ENCODE measurements at places on chromosomes 7 and 10. TPM values are rescaled to one million over a fixed set of nuclear protein-coding genes. Genes with fewer than 3 reads are reported as not detected.

Gene ATE1
- 25.3 TPM for total RNA-seq

Gene MRLN
- not detected for total RNA-seq

Gene UNCX
- not detected for total RNA-seq

Gene HNRNPA2B1
- total RNA-seq, result 1,137 TPM

Gene PRKAR1B
- total RNA-seq, result 43.3 TPM

DNA sequence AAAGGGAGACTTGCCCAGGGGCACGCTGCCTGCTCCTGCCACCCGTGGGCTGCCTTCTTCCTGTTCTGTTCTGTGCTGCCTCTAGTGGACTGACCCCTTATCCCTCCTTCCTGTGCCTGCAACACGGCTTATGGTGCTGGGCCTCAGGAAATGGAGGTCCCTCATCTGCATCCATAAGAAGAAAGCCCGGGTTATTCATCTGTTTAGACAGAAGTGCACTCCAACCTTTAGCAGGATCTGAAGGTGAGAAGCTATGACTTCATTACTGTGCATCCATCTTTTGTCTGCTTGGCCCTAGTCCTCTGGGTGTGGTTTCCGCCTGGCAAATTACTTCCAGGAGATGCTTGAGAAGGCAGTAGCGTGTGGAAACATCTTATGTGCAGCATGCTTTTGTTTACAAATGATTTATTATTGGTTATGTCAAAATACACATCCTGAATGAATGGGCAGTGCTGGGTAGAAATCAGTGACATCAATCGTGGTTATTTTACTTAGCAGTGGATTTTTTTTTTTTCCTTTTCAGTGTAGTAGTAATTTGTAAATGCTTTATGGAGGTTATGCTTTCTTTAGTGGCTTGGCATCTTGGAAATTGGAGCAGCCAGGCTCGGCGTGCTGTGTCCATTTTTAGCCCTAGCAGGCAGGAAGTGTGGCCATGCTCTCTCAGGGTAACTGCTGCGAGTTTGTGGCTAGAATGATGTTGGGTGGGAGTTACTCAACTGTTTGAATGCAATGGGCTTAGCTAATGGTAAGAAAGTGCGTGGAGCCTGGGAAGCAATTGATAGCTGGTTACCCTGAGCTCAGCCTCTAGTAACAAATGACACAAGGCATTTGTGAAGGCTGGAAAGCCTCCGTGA is 12.7 kb downstream of the PTPRE start:
- no peak overlapping the region for H3K27ac ChIP-seq
- peak; percentile 52 for DNase-seq
- no peaks in the 10 kb centered on the region for H3K4me1 ChIP-seq
- H3K27me3 ChIP-seq, result no peaks in the 10 kb centered on the region

DNA sequence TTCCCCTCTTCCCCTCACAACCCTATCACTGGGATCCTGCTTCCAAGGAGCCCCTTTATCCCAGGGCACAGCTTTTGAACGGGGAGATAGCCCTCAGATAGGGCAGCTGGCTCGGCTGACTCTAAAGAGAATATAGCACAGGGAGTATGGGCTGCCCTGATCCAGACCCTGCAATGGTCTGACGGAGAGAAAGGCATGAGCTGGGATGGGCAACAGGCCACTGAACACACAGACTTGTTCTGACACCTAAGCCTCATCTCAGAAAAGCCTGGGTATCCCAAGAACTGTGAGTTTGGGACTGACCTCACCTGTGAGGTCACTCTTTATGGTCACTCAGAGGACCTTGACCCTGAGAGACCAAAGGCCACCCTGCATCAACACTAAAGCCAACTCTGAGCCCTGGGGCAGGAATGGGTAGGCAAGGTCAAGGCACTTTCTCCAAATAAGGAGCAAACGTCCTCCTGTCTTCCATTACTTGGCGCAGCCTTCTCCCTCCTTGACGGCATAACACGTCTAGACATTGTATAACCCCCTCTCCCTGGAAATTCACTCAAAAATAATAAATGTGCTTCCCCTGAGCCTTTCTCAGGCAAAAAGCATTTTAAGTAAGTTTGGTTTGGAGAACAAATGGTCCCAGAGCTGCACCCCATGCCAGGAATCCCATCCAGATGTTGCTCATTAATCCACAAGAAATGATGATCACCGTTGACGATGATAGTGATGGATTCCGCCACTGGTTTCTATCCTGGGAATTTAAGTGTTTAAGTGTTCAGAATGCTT is 8.2 kb upstream of the LRRC18 start:
- no peaks in the 10 kb centered on the region for H3K27me3 ChIP-seq
- H3K4me3 ChIP-seq, result no peak overlapping the region
- no peak overlapping the region for H3K27ac ChIP-seq
- no peak for DNase-seq

GRCh38 chr10:48879451-48879850 is 60.2 kb downstream of the LRRC18 start:
- no peaks in the 10 kb centered on the region for H3K27me3 ChIP-seq
- H3K36me3 ChIP-seq, result no peaks in the 10 kb centered on the region
- H3K4me1 ChIP-seq, result peaks cover 3% of the 10 kb centered on the region
- no peak for DNase-seq
- no peak overlapping the region for H3K27ac ChIP-seq
- H3K4me3 ChIP-seq, result no peak overlapping the region

- H3K4me1 ChIP-seq, result no peaks in the 10 kb centered on the region
- no peak for DNase-seq
- H3K36me3 ChIP-seq, result no peaks in the 10 kb centered on the region
- no peaks in the 10 kb centered on the region for H3K27me3 ChIP-seq
- H3K27ac ChIP-seq, result no peak overlapping the region
Measured at GRCh38 chr10:83929399-83929798, 209.9 kb upstream of the GHITM start.

DNA sequence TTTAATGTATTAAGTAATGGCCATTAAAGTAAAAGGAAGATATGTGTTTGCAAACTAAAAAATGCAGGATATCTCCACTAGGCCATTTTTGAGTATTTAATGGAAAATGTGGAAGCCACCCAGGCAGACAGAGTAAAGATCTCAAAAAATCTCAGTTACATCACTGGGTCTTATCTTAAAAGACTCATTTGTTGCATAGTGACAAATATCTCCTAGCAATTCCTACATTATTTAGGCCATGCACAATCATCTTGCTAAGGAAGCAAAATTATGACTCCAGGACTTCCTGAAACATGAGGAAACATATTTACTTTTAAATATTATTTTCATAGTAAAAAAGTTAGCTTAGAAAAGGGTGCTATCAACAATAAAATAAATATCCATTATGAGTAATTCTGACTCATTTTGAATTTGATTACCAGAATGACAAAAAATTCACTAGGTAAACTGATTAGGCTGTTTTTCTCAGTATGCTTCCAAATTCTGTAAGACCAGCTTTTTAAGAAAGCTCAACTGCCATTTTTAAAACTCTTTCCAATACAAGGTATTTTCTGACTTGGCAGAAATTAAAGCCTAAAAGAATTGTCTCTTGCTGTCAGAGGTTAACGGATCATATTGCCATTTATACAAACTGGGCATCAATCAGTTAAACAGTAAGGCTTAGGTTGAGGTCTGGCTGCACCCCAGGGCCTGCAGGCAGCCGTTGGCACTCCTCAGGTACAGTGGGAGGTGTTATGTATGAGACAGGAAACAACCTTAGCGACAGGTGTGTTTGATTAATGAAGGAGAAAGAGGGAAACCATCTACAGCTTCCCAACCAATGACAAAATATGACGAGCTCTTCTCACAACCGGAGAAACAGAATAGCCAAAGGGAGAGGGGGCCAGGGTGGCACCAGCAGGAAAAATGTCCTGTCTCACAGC is 31.8 kb downstream of the PCLO start:
- H3K36me3 ChIP-seq, result peaks cover 12% of the 10 kb centered on the region
- H3K4me3 ChIP-seq, result no peak overlapping the region
- H3K4me1 ChIP-seq, result no peaks in the 10 kb centered on the region

GRCh38 chr10:94361171-94361794 is 1.5 kb downstream of the NOC3L start:
- no peaks in the 10 kb centered on the region for H3K27me3 ChIP-seq
- no peaks in the 10 kb centered on the region for H3K4me1 ChIP-seq
- peak overlapping the region; percentile 93 for H3K4me3 ChIP-seq
- H3K27ac ChIP-seq, result no peak overlapping the region
- DNase-seq, result no peak

- no peaks in the 10 kb centered on the region for H3K27me3 ChIP-seq
- no peak overlapping the region for H3K27ac ChIP-seq
- DNase-seq, result no peak
- H3K4me1 ChIP-seq, result no peaks in the 10 kb centered on the region
- H3K36me3 ChIP-seq, result no peaks in the 10 kb centered on the region
Measured at GRCh38 chr7:1447112-1447511, 12.2 kb downstream of the MICALL2 start.

DNA sequence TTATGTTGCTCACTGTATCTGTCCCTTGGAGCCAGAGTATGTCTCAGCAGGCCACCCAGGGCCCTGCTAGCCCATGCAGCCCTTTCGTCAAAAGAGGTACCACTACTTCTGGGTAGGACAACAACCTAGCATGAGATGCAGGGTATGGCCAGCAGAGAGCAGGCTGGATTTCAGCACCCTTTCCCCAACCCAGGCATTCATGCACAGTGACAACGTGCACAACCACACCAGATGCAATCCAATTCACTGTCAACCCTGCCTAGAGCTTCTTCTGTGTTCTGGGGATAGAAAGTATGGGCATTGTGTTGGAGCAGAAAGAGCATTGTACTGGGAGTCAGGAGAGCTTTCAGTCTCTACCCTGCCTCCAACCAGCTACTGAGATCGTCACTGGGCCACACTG is 37.9 kb downstream of the JAZF1 start:
- no peaks in the 10 kb centered on the region for H3K27me3 ChIP-seq
- DNase-seq, result no peak
- no peaks in the 10 kb centered on the region for H3K4me1 ChIP-seq

GRCh38 chr7:110156511-110156910 is 934.4 kb upstream of the LRRN3 start:
- H3K4me1 ChIP-seq, result no peaks in the 10 kb centered on the region
- no peak for DNase-seq
- H3K36me3 ChIP-seq, result peaks cover 7% of the 10 kb centered on the region
- no peak overlapping the region for H3K4me3 ChIP-seq
- no peaks in the 10 kb centered on the region for H3K27me3 ChIP-seq
- no peak overlapping the region for H3K27ac ChIP-seq

DNA sequence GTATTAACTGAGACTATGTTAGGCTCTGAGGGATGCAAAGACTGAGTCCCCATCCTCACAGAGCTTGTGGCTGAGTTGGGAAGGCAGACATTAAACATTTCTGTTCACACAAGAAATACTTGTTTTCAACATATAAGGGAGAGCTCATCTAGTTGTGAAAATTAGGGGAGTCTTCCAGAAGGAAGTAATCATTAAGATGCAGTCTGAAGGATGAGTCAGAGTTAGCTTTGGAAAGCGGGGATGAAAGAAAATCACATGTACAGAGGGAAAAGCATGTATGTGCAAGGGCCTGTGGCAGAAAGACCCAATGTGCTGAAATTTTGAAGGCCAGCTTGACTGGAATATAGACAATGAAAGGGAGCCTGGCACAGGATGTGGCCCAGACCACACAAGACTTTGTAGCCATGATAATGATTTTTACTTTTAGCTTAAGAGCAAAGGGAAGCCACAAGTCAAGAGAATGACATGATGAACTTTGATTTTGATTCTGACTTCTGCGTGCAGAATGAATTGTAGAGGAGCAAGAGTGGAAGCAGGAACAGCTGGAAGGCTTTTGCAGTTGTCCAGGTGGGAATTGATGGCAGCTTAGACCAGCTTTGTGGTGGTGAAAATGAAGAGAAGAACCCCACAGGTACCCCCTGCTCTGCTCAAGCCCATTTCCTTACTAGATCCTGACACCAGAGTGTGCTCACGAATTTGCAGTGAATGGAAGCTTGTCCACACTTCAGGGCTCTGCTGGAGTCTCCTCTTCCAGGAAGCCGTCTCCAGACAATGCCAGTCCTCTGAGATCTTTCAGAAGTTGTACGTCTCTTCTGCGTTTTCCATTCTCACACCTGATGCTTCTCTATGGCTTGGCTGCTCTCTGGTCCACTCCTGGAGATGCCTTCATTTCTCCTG is 115.6 kb downstream of the ATXN7L1 start:
- H3K27me3 ChIP-seq, result no peaks in the 10 kb centered on the region
- H3K4me1 ChIP-seq, result no peaks in the 10 kb centered on the region
- H3K27ac ChIP-seq, result no peak overlapping the region

Data from H9 (cell line).